ENCODE measurements at places on chromosomes 5 and 9.

DNA sequence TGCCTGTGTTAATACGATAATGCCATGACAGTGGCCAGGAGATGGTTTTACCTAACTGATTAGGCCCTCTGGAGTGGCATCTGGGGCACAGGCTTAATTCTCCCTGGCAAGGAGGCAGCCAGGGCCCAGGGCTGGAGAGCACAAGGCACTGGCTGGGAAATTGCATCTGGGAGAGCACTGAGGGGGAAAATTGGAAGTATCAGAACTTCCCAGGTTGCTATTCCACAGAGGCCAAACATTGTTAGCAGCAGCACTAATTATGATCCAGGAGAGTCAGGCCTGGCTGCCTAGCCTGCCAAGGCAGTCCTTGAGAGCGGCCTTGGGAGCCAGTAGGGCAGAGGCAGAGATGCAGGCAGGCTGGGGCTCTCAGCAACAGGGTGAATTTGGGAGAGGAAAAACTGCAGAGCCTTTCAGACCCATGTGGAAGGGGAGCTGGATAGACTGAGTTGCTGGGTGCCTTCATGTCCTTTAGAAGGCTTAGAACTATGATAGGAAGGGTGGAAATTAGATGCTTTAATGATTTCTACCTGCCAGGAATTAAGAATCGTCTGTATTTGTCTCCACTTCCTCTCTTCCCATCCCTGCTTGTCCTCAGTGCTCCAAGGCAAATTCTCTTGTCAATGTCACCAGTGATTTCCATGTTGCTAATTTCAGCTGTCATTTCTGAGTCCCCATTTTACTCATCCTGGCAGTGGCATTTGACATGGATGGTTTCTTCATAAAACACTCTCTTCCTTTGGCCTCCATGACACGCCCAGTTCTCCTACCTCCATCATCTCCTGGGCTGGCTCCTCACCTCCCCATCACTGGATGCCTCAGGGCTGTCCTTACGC is 56.1 kb upstream of the HSPA9 start:
- no peak for DNase-seq

- DNase-seq: no peak
These were observed 4.6 kb downstream of the SLC35A4 start for GRCh38 chr5:140569197-140569596.

DNA sequence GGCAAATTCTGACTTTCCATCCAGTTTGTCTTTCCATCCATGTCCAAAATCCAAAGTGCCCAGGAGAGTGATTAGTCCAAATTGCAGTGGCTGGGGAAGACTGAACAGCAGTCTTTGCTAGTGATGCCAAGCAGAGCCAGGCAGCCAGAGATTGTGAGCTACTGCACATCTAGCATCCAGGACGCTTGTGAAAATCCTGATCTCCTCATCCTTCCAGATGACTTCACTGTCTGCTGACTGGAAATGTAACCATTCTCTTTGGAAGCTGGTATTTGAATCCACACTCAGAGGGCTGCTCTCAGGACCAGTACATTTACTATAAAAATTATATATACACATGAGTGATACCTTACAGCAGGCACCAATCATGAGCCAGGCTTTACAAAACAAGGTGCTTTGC is 49.6 kb downstream of the MACROH2A1 start:
- DNase-seq: no peak

DNA sequence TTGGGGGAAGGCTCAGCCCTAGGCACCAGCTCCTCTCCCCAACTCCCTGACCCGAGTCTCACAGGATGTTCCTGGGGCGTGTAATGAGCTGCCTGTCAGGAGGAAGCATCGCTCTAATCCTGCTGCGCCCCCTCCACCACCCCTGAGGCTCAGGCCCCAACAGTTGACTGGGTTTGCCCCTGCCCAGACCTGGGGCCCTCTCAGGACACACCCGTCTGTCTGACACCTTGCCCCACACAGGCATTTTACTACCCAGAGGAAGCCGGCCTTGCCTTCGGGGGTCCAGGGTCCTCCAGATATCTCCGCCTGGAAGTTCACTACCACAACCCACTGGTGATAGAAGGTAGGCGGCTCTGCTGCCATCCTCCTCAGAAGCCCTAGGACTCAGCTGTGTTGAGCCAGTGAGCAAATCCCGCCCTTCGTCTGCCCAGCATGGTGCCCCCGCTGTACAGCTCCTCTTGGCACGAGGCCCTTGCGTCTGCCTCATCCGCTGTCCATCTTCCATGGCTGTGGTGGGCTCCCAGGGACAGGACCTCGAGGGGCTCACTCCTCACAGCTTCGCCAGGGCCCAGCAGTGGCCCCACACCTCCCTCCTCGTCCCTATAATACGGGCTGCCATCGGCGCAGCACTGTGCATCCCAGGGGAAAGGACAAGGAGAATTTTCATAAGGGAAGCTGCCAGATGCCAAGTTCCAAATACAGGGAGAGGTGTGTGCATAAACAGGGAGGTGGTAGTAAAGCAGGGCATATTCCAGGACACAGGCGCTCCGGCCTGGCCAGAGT is 8.0 kb downstream of the DBH start:
- no peak for DNase-seq

GRCh38 chr9:133683586-133684120 is 47.5 kb downstream of the DBH start:
- DNase-seq: peak; percentile 48

GRCh38 chr5:121890297-121890858 is 38.7 kb downstream of the FTMT start:
- DNase-seq: no peak

Measured in activated CD4-positive, alpha-beta T cell treated with anti-CD3 and anti-CD28 coated beads for 1 hour (primary cell).